ENCODE measurements at places on chromosomes 7 and 10. TPM values are rescaled to one million over a fixed set of nuclear protein-coding genes. Genes with fewer than 3 reads are reported as not detected.

Gene IGF2BP3
- 120 TPM for total RNA-seq

Gene PTF1A
- total RNA-seq = not detected

Gene NSUN6
- 29.0 TPM for total RNA-seq

Gene LIPF
- total RNA-seq = 0.22 TPM

Gene IFIT1B
- total RNA-seq = 0.78 TPM

Gene OR2A1
- total RNA-seq = not detected

Gene CPED1
- total RNA-seq = 1.2 TPM

Gene SLC26A5
- total RNA-seq = not detected

Gene ACTL6B
- not detected for total RNA-seq

Gene YKT6
- 63.1 TPM for total RNA-seq

Gene ANKRD16
- total RNA-seq = 29.5 TPM

Gene CACNB2
- total RNA-seq = not detected

Gene CFTR
- total RNA-seq = not detected

Gene FAM204A
- 86.2 TPM for total RNA-seq

Gene MBL2
- total RNA-seq = not detected

Gene AMPH
- total RNA-seq = not detected

Gene VWA2
- total RNA-seq = not detected

Gene DEPP1
- not detected for total RNA-seq

Gene PHYHIPL
- not detected for total RNA-seq

Gene DRGX
- not detected for total RNA-seq

Gene WEE2
- total RNA-seq = not detected

Gene MYL7
- total RNA-seq = not detected

Gene STEAP2
- total RNA-seq = not detected

Gene YAE1
- total RNA-seq = 20.9 TPM

Gene DPY19L1
- total RNA-seq = 5.9 TPM

Gene GRM3
- total RNA-seq = not detected

Gene ZP3
- not detected for total RNA-seq

Gene CLDN4
- not detected for total RNA-seq

Gene TACC2
- not detected for total RNA-seq

Data from Karpas-422 (cell line).